ENCODE measurements at places on chromosomes 11 and 22. TPM values are rescaled to one million over a fixed set of nuclear protein-coding genes. Genes with fewer than 3 reads are reported as not detected.
A peak's percentile ranks its signal among the peaks of the same experiment; 100 is the strongest.

DNA sequence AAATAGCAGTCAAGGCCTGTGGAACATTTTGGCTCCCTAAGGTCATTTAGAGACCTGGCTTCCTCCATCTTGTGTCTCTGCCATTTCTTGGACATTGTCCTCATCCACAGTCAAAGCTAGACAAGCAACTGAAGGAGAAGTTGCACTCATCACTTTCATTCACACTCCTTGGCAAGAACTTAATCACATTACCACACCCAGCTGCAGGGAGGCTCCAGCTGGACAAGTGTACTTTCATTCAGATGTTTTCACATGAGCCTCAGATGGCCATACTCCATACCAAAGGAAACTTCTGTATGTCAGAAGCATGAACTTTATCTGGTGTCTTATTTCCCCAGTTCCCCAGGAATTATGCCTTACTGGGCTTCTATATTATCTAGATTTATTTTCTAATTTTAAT is 537.4 kb downstream of the TMEM135 start:
- no peak for DNase-seq

DNA sequence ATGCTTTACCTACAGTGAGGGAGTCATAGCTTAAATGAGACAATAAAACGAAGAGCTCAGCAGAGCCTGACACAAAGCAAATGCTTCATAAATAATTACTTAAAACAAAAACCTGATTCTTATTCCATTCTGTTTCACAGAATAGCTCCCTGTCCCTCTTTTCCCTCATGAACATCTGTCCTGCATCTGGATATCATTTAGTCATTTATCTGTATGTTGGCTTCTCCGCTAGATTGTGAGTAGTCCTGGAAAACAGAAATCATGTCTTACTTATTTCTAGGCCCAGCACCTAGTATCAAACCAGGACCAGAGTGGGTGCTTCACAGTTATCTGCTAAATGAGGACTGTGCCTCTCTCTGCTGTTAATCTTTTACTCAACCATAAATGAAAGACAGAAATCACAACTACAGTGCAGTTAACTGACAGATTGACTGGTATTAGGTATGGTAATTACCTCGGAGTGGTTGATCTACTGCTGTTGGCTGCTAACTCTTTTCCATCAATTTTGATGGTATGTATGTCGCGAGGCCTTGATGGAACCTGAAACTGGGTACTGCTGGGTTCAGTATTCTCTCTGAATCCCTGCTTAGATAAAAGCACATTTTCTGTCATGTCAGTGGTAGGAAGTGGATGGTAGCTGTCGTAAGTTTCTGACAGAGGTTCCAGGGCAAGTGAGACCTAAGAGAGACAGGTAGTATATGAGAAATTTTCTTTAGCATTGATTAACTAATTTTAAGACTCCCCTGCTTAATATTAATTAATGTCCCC is 31.5 kb downstream of the C2CD3 start:
- DNase-seq: no peak

The APOA5 gene
- 2.6 TPM for total RNA-seq

DNA sequence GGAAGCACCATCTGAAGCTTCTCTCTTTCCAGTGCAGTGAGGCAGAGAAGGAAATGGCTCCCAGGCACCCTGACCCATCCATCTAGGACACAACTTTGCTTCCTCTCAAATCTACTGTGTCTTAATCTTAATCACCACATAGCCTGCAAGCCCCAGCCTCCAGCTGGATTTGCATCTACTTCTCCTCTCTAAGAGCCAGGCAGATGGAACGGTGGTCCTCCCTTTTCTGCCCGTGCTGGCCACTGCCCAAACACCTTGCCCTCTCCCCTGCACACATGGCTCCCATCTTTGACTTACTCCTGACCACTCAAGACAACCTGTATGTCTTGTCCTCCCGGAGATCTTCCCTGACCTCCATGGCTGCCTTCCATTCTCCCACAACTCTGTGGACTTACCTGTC is 7.4 kb downstream of the MS4A10 start:
- DNase-seq: no peak

The ACER3 gene
- total RNA-seq: 5.2 TPM

DNA sequence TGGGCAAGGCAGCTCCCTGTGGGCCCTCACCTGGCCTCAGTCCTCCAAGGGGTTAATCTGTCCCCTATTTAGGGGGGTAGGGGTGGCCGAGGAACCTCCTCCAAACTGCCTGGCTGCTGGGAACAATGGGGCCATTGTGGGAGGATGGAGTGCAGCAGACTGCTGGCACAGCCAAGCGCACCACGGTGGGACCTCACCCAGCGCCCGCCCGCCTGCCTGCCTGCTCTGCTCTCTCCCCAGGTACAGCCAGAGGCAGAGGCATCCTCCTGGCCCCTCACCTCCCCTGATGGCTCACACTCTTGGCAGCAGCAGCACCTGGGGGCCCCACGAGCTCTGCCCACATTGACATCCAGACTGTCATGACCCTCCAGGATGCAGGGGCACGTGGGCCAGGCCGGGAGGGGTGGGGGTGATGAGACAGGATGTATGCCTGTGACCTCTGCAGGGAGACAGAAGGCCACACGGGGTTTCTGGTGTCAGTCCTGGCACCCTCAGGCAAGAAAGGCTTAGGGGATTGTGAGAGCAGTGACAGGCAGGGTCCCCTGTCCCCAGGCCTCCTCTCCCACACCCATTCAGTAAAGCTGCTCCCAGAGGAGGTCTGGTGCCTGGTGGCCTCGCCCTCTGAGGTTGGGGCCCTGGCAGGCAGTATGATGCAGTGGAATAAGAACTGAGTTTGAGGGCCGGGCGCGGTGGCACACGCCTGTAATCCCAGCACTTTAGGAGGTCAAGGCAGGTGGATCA is 11.4 kb downstream of the BCL9L start:
- peak; percentile 80 for DNase-seq

DNA sequence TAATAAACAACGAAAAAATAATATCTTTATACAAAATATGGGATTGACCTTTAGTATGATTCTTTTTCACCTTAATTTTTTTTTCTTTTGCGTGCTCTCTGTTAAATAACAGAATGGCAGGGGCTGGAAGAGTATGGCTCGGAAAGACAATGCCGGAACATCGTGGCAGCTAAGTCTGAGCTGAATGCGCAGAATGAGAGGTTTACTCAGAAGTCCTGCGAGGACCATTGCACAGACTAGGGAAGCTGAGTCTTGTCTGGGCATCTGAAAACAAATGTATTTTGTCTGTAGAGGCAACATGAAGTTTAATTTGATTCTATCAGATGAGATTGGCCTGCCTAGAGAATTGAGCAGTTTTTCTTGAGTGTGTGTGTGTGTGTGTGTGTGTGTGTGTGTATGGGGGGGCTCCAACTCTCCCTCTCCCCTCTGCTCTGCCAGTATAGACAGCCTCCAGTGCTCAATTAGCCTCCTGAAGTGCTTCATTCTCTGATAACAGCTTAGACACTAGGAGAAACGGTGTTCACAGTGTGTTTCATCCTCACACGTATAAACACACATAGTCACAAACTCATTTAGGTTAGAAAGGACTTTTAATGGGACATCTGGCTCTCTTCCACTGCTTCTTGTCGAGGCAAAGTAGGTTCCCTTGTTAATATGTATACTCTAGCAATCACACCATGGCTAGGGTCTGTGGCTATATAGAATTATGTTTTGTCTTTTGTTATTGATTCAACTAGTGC is 244.3 kb upstream of the SORL1-AS1 start:
- DNase-seq: no peak

The NCAM1 gene
- 10.1 TPM for total RNA-seq

GRCh38 chr11:80355251-80355650 is 914.4 kb upstream of the TENM4 start:
- no peak for DNase-seq

GRCh38 chr11:63417174-63417852 is 47.7 kb downstream of the SLC22A9 start:
- DNase-seq: no peak

The TREH gene
- total RNA-seq: 2.0 TPM

DNA sequence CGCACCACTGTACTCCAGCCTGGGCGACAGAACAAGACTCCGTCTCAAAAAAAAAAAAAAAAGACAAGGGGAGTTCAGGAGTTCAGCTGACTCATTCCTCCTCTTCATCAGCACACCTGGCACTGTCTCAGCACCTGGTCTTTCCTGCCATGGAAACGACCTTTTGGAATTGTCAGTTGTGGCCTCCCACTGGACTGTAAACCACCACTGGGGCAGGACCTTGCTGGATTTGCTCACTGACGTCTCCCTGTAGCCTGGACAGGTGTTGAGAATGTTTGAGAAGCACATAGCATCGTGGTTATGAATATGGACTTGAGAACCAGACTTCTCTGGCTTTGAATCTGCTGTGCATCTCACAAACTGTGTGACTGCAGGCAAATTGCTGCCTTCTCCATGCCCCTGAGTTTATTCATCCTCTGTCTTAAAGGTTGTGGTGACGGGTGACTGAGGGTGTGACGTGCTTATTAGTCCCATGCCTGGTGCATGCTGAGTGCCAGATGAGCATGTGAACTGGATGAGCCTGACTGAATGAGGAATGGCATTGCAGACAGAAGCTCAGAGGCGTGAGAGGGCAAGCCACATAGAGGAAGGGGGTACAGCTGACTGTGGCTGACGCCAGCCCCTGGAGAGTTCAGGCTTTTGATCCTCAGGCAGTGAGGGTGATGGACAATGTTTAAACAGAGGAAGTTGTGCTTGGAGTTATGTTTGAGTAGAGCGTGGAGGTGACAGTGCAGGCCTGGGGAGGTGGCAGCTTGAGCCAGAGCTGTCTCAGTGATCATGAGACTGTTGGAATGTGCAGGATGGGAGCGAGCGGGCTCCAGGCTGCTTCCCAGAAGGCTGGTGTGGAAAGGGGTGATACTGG is 12.7 kb downstream of the TOM1 start:
- peak; percentile 55 for DNase-seq

DNA sequence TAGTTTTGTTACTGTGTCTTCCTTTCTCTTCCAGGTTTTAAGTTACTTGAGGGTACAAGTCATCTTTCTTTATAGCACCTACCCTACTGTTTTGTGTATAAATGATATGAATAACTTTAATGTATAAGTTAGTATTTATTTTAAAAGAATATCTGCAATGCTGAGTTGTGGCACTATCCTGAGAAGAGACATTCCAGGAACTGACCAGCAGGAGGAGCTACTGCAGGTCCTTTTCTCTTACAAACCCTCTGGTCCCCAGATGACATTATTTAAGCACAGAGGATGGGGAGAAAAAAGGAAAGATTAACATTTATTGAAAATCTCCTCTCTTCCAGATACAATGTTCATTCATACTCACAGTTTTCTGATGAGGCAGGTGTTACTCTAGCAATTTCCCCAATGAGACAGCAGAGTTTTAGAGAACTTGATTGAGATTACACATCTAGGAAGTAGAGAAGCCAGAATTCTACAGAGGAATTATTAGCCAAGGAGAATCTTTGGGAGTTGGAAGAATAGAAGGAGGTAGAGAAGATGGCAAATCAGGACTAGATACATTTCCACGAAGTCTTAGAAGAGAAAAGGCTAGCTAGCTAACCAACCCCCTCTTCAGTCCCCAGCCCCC is 541.2 kb upstream of the API5 start:
- DNase-seq: peak; percentile 12

GRCh38 chr11:61974766-61975631 is 7.6 kb upstream of the FTH1 start:
- peak; percentile 93 for DNase-seq

The C2CD3 gene
- 12.2 TPM for total RNA-seq

- no peak for DNase-seq
These were observed 78.2 kb downstream of the GGT1 start for GRCh38 chr22:24681236-24681635.

DNA sequence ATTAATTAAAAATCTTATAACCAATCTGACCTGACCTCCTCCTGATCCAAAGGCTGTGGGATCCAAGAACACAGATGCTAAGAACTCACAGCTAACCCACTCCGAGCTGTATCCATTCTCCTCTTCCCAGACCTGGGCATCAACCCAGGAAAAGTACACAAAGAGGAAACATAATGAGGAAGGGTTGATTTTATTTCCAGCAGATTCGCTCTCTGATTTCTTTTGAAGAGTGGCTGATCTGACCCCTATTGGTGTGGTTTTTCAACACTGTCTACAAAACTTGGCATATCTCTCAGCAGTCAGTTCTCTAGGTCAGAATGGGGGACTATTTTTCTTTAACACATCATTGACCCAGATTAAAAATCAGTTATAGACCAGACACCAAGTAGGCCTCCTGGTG is 201.9 kb upstream of the UBASH3B start:
- DNase-seq: no peak

The MUC6 gene
- total RNA-seq: 101 TPM

GRCh38 chr11:22459048-22459447 is 120.9 kb downstream of the SLC17A6 start:
- no peak for DNase-seq

The CWF19L2 gene
- 17.8 TPM for total RNA-seq

- DNase-seq: no peak
These were observed 458 bp downstream of the FXYD6 start for GRCh38 chr11:117876059-117876340.

The FAM180B gene
- not detected for total RNA-seq

GRCh38 chr11:68315171-68315920 is 3.0 kb downstream of the LRP5 start:
- DNase-seq: no peak

- no peak for DNase-seq
These were observed 1527.9 kb downstream of the BRD1 start for GRCh38 chr22:48299801-48300200.

GRCh38 chr22:22768885-22769284 is 118.7 kb upstream of the IGLL5 start:
- no peak for DNase-seq

Data from body of pancreas (tissue), 4 donors.